Uterine smooth muscle cell (primary cell): ENCODE measurements at places on chromosomes 1 and 21. TPM values are rescaled to one million over a fixed set of nuclear protein-coding genes. Genes with fewer than 3 reads are reported as not detected.

HIVEP3 gene
- 0.75 and 1.8 TPM in 2 replicates for total RNA-seq

PRKACB gene
- 17.9 and 21.2 TPM in 2 replicates for total RNA-seq

ZBTB8A gene
- 6.8 and 9.1 TPM in 2 replicates for total RNA-seq

TCHH gene
- total RNA-seq, result under 0.01 TPM in 1 of 2 replicates, not detected in the other

HES2 gene
- under 0.01 TPM in 1 of 2 replicates, not detected in the other for total RNA-seq

MRPL39 gene
- 24.6 and 53.7 TPM in 2 replicates for total RNA-seq

WNT3A gene
- total RNA-seq, result not detected in 2 replicates

LRRC7 gene
- total RNA-seq, result not detected in 2 replicates

NBL1 gene
- total RNA-seq, result 123 and 217 TPM in 2 replicates

KLF18 gene
- not detected in 2 replicates for total RNA-seq

PDC gene
- not detected in 2 replicates for total RNA-seq

ETV3L gene
- not detected in 2 replicates for total RNA-seq

SPTA1 gene
- total RNA-seq, result not detected in 2 replicates

GIPC2 gene
- total RNA-seq, result 0.11 and 0.12 TPM in 2 replicates

SRRM1 gene
- total RNA-seq, result 40.9 and 50.1 TPM in 2 replicates
